ENCODE measurements at places on chromosomes 5 and 9. TPM values are rescaled to one million over a fixed set of nuclear protein-coding genes. Genes with fewer than 3 reads are reported as not detected.

The CD180 gene
- not detected for total RNA-seq

The SH2D3C gene
- total RNA-seq, result 71.7 TPM

The C9orf43 gene
- 0.47 TPM for total RNA-seq

The AGGF1 gene
- total RNA-seq, result 15.7 TPM

The FAM151B gene
- 0.29 TPM for total RNA-seq

The CBY3 gene
- not detected for total RNA-seq

The LHFPL2 gene
- total RNA-seq, result 2.5 TPM

The MARVELD2 gene
- 1.6 TPM for total RNA-seq

GRCh38 chr5:86143837-86144236 is 473.9 kb upstream of the COX7C start:
- no peak for DNase-seq

DNA sequence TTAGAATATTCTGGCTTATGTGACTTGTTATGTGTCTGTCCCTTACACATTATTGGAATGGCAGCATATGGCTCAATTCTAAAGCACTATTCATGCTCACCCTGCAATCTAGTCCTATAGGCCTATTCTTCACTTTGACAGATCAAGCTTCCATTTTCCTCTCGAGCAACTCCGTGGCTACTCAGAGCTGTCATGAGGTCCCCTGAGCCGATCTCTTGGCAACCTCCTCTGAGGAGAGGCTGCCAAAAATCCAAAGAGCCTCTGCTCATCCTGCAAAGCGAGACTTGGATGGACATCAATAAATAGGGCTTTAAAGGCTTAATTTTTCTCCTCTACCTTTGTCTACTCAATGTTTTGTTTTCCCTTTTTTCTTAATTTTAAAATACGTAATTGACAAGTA is 163.8 kb downstream of the GABRB2 start:
- no peak for DNase-seq

- no peak for DNase-seq
These were observed 39.6 kb upstream of the NSMF start for GRCh38 chr9:137498720-137499150.

DNA sequence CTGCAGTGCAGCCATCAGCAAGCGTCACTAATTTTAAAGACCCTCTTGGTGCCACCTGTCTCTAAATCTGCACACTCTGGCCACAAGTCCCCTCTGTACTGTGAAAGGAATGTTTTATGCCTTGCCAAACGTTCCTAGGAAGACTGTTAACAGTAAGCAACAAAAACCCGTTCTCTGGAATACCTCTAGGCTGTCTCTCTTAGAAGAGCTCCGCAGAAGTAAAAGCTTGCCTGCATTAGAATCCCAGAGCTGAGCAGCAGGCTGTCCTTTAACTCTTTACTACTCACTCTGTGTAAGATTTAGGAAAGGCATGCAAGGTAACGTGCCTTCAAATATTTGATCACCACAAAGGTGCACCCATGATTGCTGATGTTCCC is 53.9 kb upstream of the C9orf72 start:
- DNase-seq, result no peak

GRCh38 chr9:86434039-86434726 is 80.0 kb upstream of the TUT7 start:
- no peak for DNase-seq

GRCh38 chr9:117164512-117164911 is 250.3 kb downstream of the ASTN2 start:
- no peak for DNase-seq

DNA sequence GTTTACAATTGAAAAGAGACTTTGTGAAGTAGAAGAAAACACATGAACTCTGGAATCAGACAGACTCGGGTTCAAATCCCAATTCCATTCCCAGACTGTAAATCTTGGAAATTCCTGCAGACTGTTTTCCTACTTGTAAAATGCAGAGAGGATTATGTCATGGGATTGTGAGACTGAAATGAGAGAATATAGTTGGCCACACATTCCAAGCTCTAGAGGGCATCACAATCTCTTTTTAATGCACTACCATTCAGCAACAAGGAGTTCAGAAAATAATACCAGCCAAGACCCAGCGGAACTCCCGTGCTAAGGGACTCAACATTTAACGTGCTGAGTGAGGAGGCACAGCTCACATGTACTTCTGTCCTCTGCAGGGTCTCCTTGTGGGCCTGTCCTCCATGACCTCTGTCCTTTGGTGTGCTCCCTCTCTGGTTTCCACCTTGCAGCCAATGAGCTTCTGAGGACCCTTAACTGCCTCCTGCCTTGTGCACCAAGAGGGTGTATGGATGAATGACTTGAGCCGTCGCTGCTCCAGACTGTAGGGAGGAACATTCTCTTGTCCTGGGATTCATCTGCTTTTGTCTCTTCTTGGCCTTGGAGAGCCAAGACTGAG is 263.5 kb downstream of the NTRK2 start:
- DNase-seq, result no peak

DNA sequence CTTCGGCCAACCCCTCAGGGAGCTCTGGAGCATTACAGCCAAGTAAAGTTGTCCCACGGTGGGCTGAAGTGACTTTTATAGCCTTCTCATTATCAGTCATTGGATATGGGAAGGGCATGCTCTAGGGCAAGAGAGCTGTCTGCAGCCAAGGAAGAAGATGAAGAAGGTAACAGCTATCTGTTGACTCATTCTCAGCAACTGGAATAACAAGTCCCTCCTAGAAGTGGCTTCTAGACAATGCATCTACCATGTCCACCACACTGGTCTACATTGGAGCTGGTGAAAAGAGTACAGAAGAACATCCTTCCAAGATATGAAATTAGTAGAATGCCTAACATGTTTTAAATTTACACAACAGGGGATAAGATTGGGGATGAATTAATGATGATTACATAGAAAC is 524.2 kb downstream of the ACTL7B start:
- DNase-seq, result no peak

- no peak for DNase-seq
These were observed 63.7 kb downstream of the DENND4C start for GRCh38 chr9:19294219-19294618.

DNA sequence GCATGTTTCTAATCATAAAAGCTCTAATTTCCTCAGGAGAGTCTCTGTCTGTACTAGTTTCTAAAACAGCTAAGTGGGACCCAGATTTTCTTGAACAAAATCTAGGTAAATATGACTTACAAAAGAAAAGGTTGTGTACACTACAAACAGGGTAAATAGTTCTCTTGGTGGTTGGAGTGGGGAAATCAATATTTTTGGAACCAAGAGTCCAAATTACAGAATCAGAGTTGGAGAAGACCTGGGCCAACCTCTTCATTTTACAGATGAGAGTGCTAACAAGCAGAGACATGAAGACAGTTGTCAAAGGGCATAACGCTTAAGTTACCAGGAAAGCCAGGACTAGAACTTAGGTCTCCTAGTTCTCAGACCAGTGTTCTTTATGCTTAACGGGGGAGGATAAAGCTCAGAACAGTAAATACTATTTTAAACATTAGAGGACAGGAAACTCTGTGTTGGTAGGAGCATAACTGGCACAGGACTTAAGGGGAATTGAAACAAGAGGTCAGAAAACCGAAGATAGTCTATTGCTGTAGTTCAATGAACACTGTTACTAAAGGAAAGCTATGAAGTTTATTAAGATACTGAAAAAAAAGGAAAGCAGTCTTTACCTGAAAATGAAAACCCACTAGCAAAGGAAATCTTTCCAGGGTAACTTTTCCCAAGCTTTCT is 9.3 kb upstream of the GOLGA1 start:
- DNase-seq, result no peak

GRCh38 chr9:34546834-34547827 is 24.3 kb upstream of the ENHO start:
- peak; percentile 88 for DNase-seq

DNA sequence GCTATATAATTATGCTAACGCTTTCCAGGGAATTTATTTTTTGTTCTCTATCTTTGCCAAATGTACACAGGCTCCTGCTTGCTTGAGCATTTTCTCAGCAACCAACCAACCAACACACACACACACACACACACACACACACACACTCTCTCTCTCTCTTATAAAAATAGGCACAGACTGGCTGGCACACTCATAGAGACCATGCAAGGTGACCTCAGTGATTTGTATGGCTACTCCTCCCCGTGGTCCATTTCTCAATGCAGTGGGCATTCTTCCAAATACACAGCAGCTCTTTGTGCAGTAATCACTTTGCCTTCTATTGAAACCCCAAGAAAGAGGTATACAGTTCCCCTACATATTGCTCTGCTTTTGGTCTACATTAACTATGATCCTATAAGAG is 416.0 kb downstream of the MAN2A1 start:
- DNase-seq, result no peak

GRCh38 chr5:173200356-173200755 is 34.6 kb downstream of the NKX2-5 start:
- no peak for DNase-seq

DNA sequence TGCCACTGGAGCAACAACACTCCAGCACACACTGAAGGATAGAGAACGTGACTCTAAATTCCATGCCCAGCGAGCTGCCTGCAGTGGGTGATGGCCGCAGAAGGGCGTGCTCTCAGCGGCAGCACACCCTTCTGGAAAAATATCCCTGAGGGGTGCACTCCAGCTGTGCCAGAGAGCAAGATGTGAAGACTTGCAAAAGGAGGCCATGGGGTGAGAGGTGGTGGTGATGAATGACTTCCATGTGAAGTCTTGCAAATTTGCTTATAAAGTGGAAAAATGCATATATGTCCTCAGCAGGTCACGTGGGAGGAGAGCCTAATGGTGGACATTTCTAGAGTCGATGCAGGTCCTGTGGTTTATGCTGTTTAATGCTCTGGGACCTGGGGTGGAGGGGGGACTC is 39.8 kb upstream of the COL5A1 start:
- no peak for DNase-seq

DNA sequence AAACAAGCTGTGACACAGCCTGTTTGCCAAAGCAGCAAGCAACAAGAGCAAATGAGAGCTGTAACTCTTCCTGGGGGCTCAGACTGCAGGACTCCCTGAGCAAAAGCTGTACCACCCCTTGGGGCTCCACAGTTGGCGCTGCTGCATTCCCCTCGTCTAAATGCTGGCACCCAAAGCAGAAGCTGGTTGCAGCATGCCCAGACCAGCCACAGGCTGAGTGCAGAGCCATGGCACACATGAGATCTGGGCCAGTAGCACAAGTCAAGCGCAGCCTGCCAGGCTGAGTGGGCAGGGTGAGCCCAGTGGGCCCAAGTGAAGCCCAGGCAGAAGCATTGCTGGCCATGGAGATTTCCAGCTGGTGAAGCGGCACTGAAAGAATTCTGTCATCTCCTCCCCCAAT is 157.3 kb upstream of the GRAMD2B start:
- no peak for DNase-seq

- DNase-seq, result no peak
These were observed 283.0 kb upstream of the PCSK5 start for GRCh38 chr9:75607521-75607920.

DNA sequence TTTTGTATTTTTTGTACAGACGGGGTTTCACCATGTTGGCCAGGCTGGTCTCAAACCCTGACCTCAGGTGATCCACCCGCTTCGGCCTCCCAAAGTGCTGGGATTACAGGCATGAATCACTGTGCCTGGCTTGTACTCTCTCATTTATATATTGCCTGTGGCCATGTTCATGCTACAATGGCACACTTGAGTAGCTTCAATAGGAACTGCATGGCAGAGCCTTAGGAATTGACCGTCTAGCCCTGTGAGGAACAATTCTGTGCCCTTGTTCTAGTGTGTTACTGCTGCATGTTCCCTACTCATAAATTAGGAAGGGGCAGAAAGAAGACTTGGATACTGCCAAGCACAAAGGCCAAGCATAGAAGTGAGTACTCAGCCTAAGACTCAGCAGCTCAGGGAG is 104.2 kb downstream of the LIFR start:
- DNase-seq, result no peak

GRCh38 chr5:16457853-16458252 is 7.7 kb downstream of the ZNF622 start:
- no peak for DNase-seq

GRCh38 chr5:78527054-78527859 is 121.3 kb downstream of the LHFPL2 start:
- no peak for DNase-seq

Data from glutamatergic neuron (in vitro differentiated cells).